ENCODE measurements at places on chromosomes 5 and 9. TPM values are rescaled to one million over a fixed set of nuclear protein-coding genes. Genes with fewer than 3 reads are reported as not detected.

GRCh38 chr9:68560071-68560844 is 19.6 kb upstream of the TMEM252 start:
- no peaks in the 10 kb centered on the region for H3K27me3 ChIP-seq
- no peaks in the 10 kb centered on the region for H3K36me3 ChIP-seq
- peaks cover 10% of the 10 kb centered on the region for H3K4me1 ChIP-seq
- DNase-seq, result peak; percentile 82

Gene FOXD4L3
- total RNA-seq, result not detected

DNA sequence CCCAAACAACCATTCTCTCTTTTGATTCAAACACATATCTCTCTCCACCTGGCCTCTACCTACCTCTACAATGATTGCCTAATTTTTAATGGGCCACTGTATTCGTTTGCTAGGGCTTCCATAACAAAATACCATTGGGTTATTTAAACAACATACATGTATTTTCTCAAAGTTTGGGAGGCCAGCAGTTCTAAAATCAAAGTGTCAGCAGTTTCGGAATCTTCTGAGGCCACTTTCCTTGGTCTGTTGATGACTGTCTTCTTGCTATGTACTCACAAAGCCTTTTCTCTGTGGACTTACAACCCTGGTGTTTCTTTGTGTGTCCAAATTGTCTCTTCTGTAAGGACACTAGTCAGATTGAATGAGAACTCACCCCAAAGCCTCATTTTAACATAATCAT is 214.7 kb downstream of the BRINP1 start:
- no peaks in the 10 kb centered on the region for H3K27me3 ChIP-seq
- H3K4me3 ChIP-seq, result no peak overlapping the region
- no peaks in the 10 kb centered on the region for H3K36me3 ChIP-seq
- no peak overlapping the region for H3K27ac ChIP-seq
- no peaks in the 10 kb centered on the region for H3K4me1 ChIP-seq

DNA sequence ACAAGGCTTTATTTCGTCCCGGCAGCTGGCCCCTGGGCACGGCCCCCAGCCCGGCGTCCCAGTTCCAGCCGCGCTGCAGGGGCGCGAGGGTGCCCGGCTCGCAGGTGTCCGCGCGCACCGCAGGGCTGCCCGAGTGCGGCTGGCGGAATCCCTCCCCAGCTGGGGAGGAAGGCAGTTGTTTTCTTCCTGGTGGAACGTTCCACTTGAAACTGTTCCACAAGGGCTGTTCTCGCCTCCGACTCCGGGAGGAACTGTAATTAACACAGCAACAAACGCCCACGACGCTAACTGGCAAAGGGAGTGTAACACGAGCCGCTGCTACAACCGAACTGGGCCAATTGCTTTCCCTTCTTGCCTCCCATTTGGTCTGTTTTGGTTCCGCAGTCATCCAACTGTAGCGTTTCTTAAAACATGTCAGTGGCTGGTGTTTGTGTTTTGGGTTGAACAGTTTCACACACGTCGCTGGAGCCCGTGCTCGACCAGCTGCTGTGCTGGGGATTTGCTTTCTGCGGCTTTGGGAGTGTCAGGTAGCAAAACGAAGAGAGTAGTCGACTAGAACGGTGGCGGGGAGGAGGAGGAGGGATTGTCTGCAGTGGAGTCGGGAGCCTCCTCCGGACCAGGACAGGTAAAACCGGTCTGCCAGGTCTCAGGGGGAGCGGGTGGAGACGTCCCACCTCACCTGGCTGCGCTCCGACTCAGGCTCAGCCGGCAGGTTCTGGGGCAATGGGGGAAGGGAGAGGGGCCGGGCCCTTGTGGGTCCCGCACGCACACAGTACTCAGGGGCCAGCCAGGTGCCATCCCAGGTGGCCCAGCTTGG is 131.6 kb upstream of the NIPBL start:
- no peaks in the 10 kb centered on the region for H3K27me3 ChIP-seq
- peaks cover 2% of the 10 kb centered on the region for H3K4me1 ChIP-seq
- H3K36me3 ChIP-seq, result no peaks in the 10 kb centered on the region
- H3K27ac ChIP-seq, result peak overlapping the region; percentile 94
- peak; percentile 87 for DNase-seq
- peak overlapping the region; percentile 44 for H3K4me3 ChIP-seq

GRCh38 chr5:73631500-73631899 is 5.5 kb downstream of the ARHGEF28 start:
- no peak for DNase-seq
- no peaks in the 10 kb centered on the region for H3K4me1 ChIP-seq
- H3K27ac ChIP-seq, result no peak overlapping the region
- H3K4me3 ChIP-seq, result no peak overlapping the region
- H3K27me3 ChIP-seq, result no peaks in the 10 kb centered on the region
- H3K36me3 ChIP-seq, result no peaks in the 10 kb centered on the region

DNA sequence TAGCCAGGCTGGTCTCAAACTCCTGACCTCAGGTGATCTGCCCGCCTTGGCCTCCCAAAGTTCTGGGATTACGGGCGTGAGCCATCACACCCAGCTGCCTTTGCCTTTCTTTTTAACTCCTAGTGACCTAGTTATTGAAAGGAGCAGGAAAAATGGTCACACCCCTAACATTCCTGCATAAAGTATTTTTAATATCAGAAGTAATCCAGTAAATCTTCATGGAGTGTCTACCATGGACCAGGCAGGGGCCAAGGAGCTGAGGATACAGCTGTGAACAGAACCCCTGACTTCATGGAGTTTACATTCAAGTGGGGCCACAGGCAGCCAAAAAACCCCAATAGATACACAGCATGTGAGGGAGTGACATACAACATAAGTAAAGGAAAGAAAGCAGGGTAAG is 18.3 kb upstream of the F2RL1 start:
- no peaks in the 10 kb centered on the region for H3K27me3 ChIP-seq
- H3K4me1 ChIP-seq, result no peaks in the 10 kb centered on the region
- no peak overlapping the region for H3K27ac ChIP-seq
- no peaks in the 10 kb centered on the region for H3K36me3 ChIP-seq
- DNase-seq, result no peak

All from Peyer's patch (tissue), 4 donors.